ENCODE measurements at places on chromosomes 4 and X.

GRCh38 chrX:83019258-83019657 is 488.8 kb upstream of the POU3F4 start:
- no peak for DNase-seq

- DNase-seq, result no peak
These were observed 415.0 kb downstream of the BCOR start for GRCh38 chrX:39682778-39683177.

GRCh38 chrX:76802708-76803107 is 375.2 kb downstream of the MAGEE1 start:
- DNase-seq, result no peak

- no peak for DNase-seq
These were observed 41.3 kb upstream of the CEP135 start for GRCh38 chr4:55907469-55907868.

GRCh38 chr4:143679434-143679833 is 21.0 kb downstream of the FREM3 start:
- no peak for DNase-seq

DNA sequence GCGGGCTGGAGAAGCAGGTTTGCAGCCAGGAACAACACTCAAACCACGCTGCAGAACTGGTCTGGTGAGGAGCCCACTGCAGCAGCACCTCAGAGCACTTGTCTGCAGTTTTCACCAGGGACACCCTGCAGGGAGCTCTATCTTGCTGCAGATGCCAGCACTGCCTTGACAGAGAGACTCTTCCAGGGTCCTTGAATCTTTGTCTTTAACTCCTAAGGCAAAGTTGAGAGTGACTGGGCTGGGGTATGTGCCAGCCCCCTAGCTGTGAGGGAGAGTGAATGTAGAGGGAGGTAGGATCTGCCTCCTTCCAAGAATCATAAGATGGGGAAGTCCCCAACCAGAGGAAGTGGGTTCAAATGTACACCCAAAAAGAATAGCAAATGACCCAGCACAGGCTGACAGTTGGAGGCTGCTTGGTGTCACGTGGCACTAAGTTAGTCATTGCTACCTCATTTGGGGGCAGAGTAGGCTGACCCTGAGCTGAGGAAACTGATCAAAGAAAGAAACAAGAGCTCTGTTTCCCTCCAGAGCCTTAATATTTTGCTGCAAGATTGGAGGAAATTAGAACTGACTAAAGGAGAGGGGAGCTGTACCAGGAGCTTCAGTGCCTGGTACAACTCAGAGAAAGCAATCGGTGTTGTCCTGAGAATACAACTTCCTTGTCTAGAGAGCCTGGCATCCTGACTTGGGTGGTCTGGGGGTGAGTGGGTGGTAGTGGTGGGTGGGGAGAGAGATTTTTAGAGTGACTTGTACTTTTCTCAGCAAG is 28.2 kb upstream of the HUWE1 start:
- DNase-seq, result peak; percentile 92

- no peak for DNase-seq
These were observed 41.5 kb downstream of the SMARCA5 start for GRCh38 chr4:143554728-143555597.

DNA sequence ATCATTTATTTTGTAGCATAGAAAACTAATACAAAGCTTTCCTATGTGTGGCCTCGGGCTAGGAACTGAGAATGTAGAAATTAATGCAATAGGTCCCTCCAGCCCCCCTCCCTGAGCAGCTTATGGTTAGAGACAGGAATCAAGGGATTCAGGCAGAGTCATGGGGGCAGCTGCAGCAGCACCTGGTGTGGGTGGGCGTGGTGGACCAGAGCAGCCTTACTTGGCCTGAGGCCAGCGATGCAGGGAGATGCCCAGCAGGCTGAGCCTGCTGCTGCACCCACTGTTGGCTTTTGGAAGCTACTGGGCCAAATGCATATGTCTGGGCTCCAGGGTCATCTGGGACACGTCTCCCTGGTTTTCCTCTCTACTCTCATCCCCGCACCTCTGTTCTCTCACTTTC is 74.0 kb downstream of the STK32B start:
- no peak for DNase-seq

GRCh38 chr4:182649698-182650477 is 267.3 kb downstream of the DCTD start:
- DNase-seq, result no peak

All from CD4-positive, CD25-positive, alpha-beta regulatory T cell (primary cell).